ENCODE measurements at places on chromosomes 2 and 18. TPM values are rescaled to one million over a fixed set of nuclear protein-coding genes. Genes with fewer than 3 reads are reported as not detected.

The IL37 gene
- not detected for total RNA-seq

The LCT gene
- total RNA-seq, result not detected

- H3K4me3 ChIP-seq, result no peak overlapping the region
- H3K27me3 ChIP-seq, result no peaks in the 10 kb centered on the region
- H3K27ac ChIP-seq, result no peak overlapping the region
- DNase-seq, result no peak
- peaks cover 53% of the 10 kb centered on the region for H3K36me3 ChIP-seq
These were observed 264.9 kb downstream of the ALPK2 start for GRCh38 chr18:58363767-58364540.

The CDK15 gene
- 0.16 TPM for total RNA-seq

The MAPK4 gene
- total RNA-seq, result 21.7 TPM
